Kasumi-1 (cell line): ENCODE measurements at places on chromosomes 4 and X.

DNA sequence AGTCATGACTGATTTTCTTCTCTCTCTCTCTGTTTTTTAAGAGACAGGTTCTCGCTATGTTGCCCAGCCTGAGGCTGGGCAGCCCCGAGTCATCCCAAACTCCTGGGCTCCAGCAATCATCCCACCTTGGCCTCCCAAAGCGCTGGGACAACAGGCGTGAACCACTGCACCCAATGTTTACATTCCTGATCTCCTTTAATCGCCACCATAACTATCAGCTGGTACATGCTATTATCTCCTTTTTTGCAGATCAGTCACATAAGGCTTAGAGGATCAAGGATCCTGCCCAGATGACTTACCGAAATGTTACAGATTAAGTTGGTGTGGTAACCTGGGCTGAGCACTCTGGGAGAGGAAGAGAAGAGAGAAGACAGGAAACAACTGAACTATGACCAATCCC lies 1.5 kb upstream of the USP46 start:
- no peak for DNase-seq

DNA sequence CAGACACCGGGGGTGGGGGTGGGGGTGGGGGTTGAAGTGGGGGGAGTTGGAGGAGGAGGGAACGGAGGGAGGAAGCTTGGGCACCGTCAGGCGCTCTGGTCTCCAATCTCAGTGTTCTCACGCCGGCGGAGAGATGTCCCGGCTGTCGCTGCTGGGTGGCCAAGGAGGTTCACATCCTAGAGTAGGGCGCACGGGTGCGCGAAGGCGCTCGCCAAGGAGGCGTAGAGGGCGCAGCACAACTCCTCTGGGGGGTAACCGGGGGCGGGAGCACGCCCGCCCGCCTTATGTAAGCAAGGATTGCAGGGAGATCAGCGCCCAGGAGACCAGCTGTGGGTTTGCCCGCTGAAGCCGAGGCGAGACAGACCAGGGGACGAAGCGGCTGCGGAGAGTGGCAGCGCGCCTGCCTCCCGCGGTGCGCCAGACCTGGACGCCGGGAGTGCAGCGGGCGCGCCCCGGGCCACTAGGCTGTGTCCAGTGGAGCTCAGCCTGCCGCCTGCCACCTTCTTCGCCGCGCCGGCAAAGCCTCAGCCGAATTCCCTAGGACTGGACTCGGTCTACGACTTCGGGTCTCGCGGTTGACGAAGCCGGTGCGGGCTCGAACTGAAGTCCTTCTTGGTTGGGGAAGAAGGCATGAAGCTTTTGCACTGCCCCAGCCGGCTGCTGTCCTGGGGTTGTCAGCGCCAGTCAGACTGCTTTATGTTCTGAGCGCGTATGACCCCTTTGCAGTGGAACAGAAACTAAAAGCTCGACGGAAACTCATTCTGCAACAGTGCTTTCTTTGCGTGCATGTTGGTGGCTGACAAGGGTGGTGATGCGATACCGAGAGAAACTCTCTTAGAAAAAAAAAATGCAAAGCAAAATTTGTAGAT lies 707 bp upstream of the UNC5C start:
- no peak for DNase-seq

- DNase-seq, result no peak
These were observed 483 bp downstream of the USP27X start for GRCh38 chrX:49879656-49880277.

- DNase-seq, result peak; percentile 27
These were observed 343.9 kb downstream of the UNC5C start for GRCh38 chr4:95204873-95205272.

DNA sequence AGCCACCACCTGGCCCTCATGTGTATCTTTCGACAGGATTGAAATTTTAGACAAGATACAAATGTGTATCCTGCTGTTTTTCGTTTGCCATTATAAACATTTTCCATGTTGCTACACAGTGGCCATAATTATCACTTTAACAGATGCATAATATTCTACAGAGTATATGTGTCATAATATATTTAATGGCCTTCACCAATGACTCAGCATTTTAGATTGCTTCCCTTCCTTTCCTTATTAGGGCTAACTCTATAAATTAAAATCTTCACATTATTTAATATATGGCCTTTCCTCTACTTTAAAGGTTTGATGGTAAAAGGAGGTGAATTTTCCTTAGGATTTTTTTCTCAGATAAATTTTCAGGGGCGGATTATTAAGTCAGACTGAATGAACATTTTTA lies 97.4 kb downstream of the HS6ST2 start:
- no peak for DNase-seq

DNA sequence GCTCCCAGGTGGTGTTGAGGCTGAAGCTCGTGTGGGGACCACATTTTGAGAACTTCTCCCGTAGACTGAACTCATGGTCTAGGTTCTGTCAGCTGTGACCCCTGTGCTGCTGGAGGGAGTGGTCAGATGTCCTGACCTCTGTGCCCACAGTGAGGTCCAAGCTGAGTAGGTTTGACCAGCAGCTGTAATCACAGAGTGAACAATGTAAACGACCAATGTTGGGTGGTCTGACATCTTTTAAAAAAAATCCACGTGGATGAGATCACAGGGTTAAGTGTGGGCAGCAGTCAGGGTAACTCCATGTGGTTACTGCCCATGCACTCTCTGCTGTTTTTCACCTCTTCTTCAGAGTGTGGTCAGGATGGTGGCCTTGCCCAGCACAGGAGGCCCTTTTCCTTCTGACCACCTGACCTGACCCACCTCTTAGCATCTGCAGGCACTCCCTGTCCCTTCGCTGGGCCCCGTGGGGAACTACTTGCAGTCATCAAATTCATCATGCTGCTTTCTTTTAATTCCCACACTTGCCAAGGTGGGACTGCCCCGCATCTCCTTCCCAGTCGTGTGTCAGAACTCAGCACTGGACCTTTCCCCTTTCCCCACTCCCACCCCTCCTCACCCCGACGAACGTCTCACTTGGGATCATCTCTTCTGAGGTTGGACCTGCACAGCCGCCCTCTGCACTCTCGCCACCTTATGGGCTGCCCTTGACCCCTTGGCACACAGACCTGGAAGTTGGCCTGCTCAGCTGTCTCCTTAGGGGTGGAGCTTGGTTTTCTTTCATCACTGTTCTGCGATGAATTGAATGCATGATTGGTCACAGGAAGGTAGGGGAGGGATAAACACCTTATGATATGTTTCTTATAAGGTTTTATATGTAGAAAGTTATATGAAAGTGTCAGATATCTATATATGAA lies 120.1 kb downstream of the PTTG2 start:
- no peak for DNase-seq

DNA sequence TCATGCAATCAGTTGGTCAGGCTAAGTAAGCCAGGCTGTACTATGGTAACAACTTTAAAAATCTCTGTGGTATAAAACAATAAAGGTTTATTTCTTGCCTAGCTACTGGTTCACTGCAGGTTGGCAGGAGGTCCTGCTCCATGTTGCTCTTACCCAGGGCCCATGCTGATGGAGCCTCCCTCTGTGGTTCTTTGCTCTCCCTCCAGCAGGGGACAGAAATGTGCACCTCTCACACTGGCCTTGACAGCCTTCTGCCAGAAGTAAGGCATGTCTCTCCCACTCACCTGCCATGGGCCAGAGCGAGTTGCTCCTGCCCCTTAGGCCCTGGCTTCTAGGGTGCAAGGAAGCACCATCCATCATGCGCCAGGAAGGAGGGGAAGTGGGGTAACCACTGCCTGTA lies 31.1 kb downstream of the CLDN22 start:
- no peak for DNase-seq

DNA sequence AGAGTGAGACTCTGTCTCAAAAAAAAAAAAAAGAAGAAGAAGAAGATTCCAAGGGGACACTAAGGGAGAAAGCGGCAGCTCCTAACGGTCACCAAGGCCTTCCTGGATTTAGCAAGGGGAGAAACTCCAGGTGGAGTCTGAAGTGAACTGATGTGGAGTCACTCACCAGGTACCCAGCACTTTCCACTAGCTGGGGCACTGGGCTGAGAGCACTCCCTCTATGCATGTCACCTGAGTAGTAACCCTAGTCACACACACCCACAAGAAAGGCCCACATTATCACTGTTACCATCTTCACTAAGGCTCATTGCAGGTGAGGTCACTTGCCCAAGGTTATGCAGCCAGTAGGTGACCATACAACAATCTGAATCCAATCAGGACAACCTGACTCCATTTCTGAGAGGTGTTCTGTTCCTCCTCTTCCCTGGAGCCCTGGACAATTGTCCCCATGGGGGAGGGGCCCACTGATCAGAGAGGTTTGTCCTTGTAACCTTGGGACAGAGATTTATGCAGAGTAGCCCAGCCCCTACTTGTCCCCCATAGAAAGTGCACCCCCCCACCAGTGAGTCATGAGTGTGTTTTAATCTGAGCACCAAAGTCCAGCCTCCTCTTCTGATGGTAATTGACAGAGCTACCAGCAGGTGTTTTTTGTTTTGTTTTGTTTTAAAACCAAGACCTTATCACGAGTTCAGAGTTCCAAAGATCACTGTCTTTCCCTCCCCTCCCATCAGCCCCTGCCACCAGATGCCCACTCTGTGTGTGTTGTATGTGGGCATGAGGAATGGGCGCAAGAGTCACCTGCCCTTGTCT lies 5.9 kb upstream of the SASH3 start:
- DNase-seq, result no peak

- no peak for DNase-seq
These were observed 505.6 kb downstream of the STIM2 start for GRCh38 chr4:27366104-27366823.

- no peak for DNase-seq
These were observed 18.2 kb downstream of the CLOCK start for GRCh38 chr4:55528491-55528890.

DNA sequence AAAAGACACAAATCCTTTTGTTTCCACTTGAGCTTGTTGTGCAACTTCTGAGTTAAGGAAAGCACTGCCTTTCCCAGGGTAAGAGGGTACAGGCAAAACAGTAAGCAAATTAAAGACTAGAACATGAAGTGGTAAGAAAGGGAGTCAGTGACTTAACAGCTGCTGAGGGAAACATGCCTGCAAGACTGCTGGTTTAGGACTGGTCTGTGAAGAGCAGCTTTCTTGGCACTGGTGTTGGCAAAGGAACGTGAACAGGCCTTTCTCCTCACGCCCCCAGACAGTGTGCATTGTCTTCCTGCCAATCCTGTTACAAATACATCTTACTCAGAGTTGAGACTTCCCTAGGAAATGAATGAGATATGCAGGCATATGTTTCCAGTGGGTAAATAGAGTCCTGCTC lies 2.6 kb downstream of the LHFPL1 start:
- DNase-seq, result no peak

DNA sequence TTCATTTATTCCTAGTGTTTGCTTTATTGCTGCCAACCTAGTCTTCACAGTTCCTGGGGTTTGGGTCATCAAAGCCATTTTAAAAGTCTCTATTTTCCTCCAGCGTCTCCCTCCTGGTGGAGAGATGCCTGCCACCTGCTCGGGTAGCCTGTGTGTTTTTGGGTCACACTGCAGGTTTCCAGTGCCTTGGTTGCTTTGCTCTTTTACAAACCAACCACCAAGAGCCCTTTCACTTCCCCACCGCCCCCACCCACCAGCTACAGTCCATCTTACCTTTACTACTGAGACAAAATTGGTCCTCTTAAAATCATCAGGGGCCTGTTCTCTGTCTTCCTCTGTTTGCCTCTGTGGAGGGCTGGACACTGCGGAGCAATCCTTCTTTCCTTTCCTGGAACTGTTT lies 280.5 kb upstream of the GATB start:
- no peak for DNase-seq

- no peak for DNase-seq
These were observed 4.0 kb upstream of the PDGFRA start for GRCh38 chr4:54224996-54225597.

- DNase-seq, result peak; percentile 35
These were observed 75.4 kb downstream of the DCHS2 start for GRCh38 chr4:154416190-154416547.

DNA sequence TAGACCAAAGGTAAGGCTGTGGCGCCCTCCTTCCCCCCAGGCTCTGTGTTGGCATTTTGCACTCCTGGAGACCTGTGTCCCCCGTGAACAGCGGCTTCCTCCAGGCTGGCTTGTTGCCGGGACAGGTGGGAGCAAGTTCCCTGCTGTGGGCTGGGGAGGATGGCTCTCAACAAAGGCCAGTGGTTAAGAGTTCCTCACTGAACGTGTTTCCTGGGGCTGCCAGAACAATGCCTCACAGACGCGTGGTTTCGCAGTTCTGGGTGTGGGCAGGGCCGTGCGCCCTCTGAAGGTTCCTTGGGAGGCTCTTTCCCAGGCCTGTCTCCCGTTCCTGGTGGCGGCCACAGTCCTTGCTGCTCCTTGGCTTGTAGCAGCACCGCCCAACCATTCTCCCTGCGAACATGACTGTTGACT lies 33.4 kb downstream of the NELFA start:
- DNase-seq, result no peak

- DNase-seq, result no peak
These were observed 43.5 kb downstream of the MAMLD1 start for GRCh38 chrX:150406596-150406995.

GRCh38 chr4:113496698-113497097 lies 264.8 kb downstream of the CAMK2D start:
- no peak for DNase-seq

GRCh38 chrX:5390376-5390775 lies 838.3 kb downstream of the NLGN4X start:
- DNase-seq, result no peak

DNA sequence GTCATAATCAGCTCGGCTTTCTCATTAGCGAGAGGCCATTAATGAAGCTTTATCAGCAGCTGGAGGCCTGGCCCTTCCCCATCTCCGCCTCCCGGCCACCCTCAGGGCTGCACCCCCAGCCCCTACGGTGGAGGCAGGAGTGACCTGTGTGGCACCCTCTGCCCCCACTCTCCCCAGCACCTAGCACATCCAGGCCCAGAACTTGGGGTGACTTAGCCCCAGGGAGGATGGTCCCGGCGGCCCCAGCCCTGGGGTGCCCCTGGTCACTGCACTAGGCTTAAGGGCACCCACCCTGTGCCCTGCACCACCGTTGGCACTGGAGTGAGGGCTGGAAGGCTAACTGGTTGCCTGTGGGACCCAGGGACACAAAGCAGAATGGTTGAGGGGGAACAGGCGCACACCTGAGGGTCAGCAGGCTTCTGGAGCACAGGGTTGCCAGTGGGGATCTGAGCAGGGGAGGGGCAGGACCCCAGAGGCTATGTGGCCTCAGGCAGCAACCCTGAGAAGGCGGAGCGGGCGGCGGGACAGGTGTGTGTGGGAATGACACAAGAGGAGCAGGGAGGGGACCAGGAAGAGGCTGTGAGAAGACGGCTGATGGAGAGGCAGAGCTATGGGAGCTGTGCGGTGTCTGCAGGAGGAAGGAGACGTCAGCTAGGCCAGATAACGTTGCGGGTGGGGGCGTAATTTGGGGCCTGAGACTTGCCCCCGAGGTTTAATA lies 120.2 kb downstream of the FAM53A start:
- no peak for DNase-seq
